ENCODE measurements at places on chromosomes 7 and 10.
A peak's percentile ranks its signal among the peaks of the same experiment; 100 is the strongest.

GRCh38 chr7:139618482-139619366 lies 95.2 kb downstream of the CLEC2L start:
- DNase-seq: peak; percentile 18

DNA sequence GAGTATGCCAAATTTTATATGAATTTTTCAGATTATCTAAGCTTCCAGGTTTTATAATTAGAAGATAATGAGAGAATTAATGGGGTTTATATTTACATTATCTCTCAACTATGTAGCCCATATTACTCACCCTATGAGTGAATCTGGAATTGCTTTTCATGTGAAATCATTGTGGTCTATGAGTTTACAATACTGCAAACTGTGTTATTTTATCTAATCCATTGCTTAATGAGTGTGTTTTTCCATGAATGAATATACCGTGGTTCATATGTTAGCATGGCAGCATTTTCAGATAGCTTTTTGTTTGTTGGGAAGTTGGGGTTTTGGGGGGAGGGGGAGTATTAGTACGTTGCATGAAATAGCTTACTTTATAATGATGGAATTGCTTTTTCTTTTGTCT lies 44.5 kb downstream of the FGFBP3 start:
- no peak for DNase-seq

DNA sequence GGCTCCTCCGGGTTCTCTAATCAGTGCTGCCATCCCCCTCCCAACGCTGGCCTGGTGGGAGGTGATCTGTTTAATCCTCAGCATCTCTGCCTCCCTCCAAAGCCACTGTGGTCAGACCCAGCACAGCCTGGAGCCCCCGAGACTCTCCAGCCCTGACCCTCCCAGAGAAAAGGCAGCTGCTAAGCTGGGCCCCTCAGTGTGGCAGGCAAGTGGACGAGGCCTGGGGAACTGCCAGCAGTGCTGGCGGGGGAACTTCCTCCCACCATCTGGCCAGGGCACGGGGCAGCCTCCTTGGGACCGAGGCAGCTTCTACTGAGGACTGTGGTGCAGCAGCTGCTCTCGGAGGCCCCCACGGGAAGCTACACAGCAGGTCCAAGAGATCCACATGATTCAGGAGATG lies 51.1 kb downstream of the DPYSL4 start:
- DNase-seq: no peak

DNA sequence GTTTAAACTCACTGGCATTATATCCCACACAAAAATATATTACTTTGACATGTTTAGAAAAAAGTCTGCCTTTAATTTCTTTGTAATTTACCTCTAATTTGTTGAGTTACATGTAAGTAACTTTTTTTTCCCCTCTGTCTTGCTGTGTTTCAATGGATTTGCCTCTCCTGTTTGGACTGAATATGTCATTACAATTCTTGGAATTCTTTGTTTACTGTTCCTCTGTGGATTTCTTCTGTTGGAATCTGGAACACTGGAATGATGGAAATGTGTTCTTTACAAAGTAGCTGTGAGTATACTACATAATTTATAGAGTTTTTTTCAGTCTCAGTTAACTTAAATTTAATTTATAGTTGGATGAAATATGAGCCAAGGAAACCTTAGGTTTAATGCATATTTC lies 30.4 kb downstream of the SEPTIN7 start:
- no peak for DNase-seq

DNA sequence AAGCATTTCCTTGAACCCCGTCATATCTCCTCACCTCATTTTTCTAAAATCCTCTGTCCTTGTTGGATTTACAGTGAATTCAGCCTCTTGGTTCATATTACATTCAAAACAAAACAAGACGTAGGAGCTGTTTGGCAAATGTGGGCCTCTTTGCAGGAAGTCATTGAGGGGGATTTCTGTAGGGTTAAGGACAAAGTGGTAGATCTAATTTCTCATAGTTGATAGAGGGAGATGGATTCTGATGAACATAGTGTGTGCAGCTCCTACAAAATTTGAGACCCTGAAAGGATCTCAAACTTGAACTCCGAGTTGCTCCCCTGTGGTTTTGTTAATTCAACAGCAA lies 682 bp downstream of the TBXAS1 start:
- DNase-seq: no peak

GRCh38 chr10:124420254-124420653 lies 1.5 kb upstream of the OAT start:
- DNase-seq: no peak

DNA sequence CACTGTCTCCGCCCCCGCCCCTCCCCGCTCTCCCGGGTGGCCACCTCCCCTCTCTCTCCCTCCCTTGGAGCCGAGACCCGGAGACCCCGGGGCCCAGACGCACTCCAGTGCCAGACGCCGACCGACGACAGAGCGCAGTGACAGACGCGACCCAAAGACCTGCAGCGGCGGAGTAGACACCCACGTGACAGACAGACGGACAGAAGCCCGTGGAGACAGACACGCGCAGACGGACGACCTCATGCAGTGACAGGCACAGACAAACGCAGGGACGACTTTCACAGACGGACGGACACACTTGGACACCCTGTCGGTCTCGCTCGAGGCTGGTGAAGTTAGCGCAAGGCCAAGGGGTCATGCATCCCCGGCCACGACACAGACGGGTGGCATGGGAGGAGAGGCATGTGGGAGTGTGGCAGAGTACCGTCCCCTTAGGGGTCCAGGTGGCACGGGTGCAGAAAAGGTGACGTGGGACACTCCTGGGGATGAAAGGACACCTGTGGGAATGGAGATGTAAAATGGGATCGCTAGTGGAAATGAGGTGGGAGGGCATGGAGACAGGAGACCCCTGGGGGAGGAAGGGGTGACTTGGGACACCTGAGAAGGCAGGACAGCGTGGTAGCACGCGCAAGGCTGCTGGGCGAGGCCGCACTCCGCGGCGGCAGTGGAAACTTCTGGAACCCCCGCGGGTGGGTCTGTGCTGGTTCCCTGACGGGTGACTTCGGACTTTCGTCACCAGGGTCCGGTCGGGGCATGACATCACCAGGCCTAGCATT lies 456 bp upstream of the ACHE start:
- DNase-seq: no peak

DNA sequence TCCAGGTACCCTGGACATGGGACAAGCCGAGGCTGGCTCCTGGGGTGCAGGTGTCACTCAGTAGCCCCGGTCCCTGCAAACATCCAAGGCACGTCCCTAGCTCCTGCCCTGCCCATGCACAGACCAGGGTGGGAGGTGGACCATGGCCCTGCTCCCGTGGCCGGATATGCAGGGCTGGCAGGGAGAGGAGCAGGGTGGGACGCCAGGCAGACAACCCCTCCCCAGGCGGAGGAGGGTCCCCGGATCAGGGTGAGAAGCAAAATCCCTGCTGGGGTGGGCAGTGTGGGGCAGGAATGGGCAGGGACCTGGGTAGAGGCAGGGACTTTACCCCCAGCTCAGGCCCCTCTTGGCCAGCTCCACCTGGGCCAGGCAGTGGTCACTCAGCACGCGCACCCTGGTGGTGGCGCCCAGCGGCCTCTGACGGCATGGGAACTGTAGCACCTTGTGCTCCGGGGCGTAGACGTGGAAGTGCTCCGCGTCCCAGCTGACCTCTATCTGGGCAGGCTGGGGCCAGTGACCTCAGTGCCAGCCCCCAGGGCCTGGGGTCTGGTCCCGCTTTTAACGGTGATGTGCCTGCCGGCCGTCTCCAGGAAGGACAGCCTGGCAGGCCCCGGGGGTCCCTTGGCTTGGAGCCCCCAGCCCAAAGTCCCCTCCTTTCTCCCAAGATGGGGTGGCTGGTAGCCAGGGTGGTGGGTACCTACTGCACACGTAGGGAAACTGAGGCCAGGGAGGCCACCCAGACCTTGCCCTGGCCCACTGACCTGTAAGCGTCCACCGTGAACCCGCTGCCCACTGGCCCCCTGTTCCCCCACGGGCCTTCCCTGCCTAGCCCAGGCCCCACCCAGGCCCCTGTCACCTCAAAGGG lies 1.2 kb downstream of the GRIFIN start:
- DNase-seq: no peak

- DNase-seq: peak; percentile 12
Measured at GRCh38 chr10:95655571-95656290, 780 bp downstream of the ALDH18A1 start.

DNA sequence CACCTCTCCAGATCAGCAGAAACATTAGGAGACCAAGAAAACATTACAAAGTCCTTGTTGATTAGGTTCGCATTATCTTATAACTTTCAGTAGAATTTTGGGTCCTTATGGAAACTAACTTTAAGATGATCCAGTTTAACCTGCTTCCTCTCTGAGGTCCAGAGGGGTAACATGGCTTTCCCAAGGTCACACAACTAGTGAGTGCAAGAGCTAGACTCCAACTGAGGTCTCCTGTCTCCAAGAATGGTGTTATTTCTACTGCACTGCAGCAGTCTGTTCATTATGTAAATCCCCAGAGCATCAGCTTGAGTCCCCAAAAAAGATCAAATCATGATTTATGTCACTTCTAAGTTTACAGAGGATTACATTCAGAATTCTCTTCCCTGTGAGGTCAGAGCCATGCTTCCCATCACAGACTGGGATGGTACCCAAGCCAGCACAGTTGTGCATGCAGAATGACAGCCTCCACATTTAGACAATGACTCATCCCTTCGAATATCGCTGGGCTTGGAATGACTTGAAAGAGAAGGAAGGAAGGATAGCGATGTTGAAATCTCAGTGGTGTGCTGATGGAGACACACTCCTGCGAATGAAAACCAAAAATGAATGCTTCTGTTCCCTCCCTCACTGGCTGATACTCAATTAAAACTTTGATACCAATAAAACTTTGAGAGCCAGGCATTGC lies 163.1 kb upstream of the PLXNA4 start:
- DNase-seq: peak; percentile 23

DNA sequence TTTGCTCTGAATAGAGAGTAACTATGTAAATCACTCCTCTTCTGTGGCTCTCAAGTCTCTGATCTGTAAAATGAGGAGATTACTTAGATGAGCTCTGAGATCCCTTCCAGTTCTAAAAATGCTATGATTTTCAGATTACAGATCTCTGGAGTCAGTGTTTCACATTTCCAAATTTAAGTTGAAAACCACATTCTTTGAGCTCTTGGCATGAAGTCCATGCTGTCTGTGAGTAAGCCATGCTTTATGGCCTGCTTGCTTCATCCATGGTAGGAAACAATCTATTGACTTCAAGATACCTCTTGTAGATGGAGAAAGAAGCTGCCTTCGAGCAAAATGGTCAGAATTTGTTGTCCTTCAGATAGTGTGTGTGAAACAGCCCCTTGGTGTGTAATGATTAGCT lies 64.9 kb downstream of the CELF2 start:
- DNase-seq: no peak

- no peak for DNase-seq
Measured at GRCh38 chr7:148204639-148205304, 385.8 kb upstream of the C7orf33 start.
